Activated T-cell treated with anti-CD3 and anti-CD28 coated beads, Interleukin-2, amount 50 U/mL, for 72 hours (primary cell): ENCODE measurements at places on chromosomes 6 and 20. TPM values are rescaled to one million over a fixed set of nuclear protein-coding genes. Genes with fewer than 3 reads are reported as not detected.

GRCh38 chr20:41170386-41171105, 33.2 kb downstream of the PLCG1 start:
- no peak for DNase-seq

- no peak for DNase-seq
Observed at GRCh38 chr6:20180935-20181334, 31.3 kb downstream of the MBOAT1 start.

DNA sequence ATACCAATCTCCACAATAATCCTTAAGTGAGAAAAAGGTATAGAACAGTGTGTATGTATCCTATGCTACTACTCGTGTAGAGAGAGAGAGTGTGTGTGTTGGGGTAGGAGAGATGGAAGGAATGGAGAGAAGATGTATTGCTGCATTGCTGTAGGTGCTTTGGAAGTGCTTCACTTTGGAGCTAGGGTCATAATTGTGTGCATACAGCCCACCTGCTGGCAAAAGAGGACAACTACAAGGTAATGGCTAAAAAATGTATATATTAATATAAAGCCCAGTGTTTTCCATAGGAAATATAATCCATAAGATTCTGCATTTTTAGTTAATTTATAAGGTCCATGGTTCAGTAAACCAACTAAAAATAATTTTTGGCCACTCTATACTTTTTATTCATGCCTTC, 36.1 kb downstream of the SERAC1 start:
- peak; percentile 4 for DNase-seq

- DNase-seq = no peak
Observed at GRCh38 chr20:63917811-63918210, 22.9 kb downstream of the DNAJC5 start.

- DNase-seq = no peak
Observed at GRCh38 chr20:9503526-9504245, 10.7 kb upstream of the LAMP5 start.

DNA sequence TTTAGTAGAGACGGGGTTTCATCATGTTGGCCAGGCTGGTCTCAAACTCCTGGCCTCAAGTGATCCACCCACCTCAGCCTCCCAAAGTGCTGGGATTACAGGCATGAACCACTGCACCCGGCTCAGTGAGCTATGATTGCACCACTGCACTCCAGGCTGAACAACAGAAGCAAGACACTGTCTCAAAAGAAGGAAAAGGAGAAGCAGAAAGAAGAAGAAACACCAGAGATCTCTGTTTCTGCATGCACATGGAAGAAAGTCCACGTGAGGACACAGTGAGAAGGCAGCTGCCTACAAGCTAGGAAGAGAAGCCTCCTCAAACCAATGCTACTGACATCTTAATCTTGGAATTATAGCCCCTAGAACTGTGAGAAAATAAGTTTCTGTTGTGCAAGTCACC, 16.0 kb downstream of the ECT2L start:
- DNase-seq = no peak

GRCh38 chr6:17908831-17909230, 78.6 kb downstream of the KIF13A start:
- no peak for DNase-seq

- DNase-seq = no peak
Observed at GRCh38 chr6:10626154-10626741, 68.2 kb downstream of the C6orf52 start.

- no peak for DNase-seq
Observed at GRCh38 chr6:106730718-106731117, 101.3 kb downstream of the QRSL1 start.

GRCh38 chr20:63128367-63128766, 87.6 kb downstream of the YTHDF1 start:
- no peak for DNase-seq

- no peak for DNase-seq
Observed at GRCh38 chr6:166025149-166025898, 142.3 kb downstream of the TBXT start.

- no peak for DNase-seq
Observed at GRCh38 chr6:138869398-138869797, 73.5 kb downstream of the ECT2L start.

- no peak for DNase-seq
Observed at GRCh38 chr6:30787954-30788353, 43.6 kb upstream of the IER3 start.

- DNase-seq = no peak
Observed at GRCh38 chr6:96089173-96089572, 73.4 kb downstream of the FUT9 start.

GRCh38 chr6:139909992-139910391, 535.5 kb upstream of the CITED2 start:
- no peak for DNase-seq

GRCh38 chr20:1299522-1299921, 29.4 kb downstream of the SDCBP2 start:
- peak; percentile 35 for DNase-seq

DNA sequence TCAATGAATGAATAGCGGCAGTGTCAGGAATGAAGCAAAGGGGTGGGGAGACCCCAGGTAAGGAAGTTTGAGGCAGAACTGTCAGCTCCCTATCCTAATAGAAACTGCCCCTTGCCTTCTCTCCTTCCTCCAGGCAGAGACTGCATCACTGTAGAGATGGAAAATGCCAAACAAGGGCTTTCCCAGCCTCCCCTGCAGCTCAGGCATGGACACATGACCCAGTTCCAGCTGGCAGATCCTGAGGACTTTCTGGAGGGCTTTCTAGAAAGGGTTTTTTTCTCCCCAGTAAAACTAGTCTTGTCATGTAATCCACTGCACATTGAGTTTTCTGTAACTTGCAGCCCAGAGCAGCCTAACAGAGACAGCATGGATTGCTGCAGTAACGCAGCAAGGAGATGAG, 17.9 kb upstream of the PNPLA1 start:
- no peak for DNase-seq

DNA sequence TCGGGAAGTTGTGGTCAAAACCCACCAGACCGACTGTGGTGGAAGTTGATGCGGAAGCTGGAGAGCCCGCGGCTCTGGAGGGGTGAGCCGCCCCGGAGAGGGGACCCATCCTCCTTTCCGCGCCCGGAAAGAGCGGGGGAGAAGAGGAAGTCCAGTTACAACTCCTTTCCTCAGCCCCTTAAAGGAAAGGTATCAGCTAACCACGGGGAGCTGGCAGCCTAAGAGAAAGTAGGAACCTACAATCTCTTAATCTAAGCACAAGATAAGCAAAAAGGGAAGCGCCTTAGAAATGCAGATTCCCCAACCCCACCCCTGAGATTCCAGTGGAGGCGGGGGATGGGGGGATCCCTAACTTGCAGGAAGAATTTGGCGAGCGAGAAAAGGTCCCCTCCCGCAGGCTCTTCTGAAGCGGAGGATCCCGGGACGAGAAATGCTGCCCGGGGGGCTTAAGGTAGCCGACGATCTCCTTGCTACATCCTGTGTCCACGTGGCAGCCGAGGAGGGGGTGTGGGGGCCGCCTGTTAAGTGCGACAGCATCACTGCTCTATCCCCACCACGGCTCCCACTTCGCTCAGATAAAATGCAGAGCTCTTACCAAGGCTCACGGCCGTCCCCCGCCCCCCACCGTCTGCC, 87.5 kb downstream of the ZFP64 start:
- DNase-seq = peak; percentile 8

DNA sequence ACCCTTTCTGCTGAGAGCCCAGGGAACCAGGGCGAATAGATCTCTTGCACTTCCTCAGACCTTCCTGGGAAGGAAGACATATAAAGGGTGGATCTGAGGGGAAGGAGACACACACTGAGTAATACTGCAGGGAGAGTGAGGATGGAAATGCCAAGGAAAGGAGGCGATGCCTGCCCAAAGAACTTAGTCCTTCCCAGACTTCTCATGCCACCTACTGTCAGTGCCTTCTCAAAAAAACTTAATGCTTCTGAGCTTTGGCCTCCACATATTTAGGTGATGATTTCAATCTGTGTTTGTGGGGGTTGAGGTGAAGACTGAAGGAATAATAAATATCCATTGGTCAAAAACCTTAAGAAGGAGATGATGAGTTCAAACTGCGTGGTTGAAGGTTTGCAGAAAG, 9.7 kb downstream of the BTN3A1 start:
- no peak for DNase-seq

DNA sequence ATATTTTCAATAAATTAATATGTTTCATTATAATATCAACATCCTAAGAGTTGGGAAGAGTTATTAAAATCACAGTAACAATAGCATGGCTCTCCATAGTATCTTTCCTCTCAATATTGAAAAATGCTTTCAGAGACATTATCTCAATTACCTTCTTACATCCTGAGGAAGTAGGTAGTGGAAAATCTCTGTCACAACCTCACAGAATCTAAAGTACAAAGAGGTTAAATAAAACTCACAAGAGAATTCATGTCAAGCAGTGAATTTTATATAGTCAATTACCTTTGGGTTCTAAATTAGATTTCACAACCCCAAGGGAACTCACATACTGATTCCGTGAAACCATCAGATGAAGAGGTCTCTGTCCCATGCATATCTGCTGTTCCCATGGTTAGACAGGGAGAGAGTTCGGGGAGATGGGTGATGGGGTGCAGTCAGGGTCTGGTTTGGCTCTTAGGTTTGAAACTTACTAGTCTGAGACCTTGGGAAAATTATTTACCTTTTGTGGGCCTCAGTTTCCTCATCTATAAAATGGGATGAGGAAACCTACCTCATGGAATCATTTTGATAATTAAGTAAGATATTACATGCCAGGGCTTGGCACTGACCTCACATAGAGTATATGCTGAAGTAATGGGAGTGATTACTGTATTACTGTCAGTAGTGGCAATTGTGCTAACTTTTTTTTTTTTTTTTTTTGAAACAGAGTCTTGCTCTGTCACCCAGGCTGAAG, 74.0 kb upstream of the SNX9 start:
- DNase-seq = no peak

- peak; percentile 22 for DNase-seq
Observed at GRCh38 chr6:119856136-119856535, 506.6 kb upstream of the MAN1A1 start.

GRCh38 chr6:135692426-135692825, 159.1 kb upstream of the PDE7B start:
- DNase-seq = no peak

DNA sequence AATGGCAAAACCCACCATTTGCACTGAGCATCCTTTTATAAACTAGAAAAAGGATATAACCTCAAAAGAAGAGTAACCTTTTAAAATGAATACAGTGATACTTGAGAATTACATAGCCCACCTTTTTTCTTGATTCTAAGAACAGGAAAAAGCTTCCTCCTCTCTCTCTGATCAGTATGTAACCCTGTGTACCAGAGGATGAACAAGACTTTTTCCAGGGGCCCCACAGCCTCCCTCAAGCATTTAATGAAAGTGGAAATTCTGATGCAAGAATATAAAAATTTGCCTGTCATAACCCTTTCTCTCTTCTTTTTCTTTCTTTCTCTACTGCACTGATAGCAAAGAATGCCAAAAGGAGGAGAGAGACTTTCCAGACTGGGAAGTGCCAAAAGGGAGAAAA, 64.2 kb upstream of the BTN3A2 start:
- DNase-seq = no peak

- no peak for DNase-seq
Observed at GRCh38 chr20:42740226-42740870, 449.4 kb downstream of the PTPRT start.

GRCh38 chr20:7217606-7218005, 450.1 kb downstream of the BMP2 start:
- DNase-seq = no peak

DNA sequence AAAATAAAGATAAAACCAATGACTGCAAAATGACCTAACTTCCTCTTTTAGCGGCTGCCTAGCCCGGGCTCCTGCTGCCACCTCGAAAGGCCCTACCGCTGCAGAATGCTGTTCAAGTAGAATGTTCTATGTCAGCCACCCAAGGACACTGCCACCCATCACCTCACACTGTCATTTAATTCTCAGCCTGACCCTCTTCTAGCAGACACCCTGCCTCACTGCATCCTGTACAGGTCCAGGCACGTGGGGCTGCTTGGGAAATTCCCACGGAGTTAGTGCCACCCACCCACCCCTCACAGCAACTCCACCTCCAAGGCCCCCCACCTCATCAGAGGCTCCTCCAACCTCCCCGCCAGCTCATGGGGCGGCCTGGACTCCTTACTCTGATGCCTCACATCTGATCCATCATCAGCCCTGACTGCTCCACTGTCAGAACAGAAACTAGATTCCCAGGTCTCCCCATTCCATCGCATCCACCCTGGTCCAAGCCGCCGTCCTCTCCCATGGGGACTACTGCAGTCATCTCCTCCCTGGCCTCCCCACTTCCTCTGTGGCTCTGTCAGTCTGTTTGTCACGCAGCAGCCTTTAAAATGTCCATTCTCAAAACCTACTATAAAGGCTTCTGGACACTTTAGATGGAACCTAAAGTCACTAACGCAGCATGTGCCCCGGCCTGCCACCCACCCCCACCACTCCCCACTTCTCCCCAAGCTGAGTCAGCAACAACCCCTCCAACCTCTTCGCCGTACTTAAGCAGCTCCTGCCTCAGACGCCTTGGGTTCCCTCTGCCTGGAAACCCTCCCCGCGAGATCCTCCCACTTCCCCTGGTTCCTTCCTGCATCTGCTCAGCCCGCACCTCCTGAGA, 17.0 kb downstream of the NFATC2 start:
- peak; percentile 49 for DNase-seq

- no peak for DNase-seq
Observed at GRCh38 chr6:142906945-142907470, 38.0 kb downstream of the HIVEP2 start.

DNA sequence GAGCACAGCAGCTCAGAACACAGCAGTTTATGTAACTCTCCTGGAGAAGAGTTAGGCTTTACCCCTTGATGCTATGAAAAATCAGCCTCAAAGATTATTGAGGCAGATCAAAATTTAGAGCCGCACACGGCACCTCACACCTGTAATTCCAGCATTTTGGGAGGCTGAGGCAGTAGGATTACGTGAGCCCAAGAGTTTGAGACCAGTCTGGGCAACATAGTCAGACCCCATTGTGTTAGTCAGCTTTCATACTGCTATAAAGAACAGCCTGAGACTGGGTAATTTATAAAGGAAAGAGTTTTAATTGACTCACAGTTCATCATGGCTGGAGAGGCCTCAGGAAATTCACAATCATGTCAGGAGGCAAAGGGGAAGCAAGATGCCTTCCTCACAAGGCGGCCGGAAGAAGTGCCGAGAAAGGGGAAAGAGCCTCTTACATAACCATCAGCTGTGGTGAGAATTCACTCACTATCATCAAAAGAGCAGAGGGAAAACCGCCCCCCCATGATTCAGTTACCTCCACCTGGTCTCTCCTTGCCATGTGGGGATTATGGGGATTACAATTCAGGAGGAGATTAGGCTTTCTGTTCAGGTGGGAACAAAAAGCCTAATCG, 87.7 kb downstream of the SGK1 start:
- no peak for DNase-seq

The CPNE1 gene
- 512 TPM for total RNA-seq

The KIFC1 gene
- 91.7 TPM for total RNA-seq

The TMEM14A gene
- 9.8 TPM for total RNA-seq

The TNFAIP3 gene
- total RNA-seq = 350 TPM

The CAGE1 gene
- 0.31 TPM for total RNA-seq

The OPN5 gene
- total RNA-seq = not detected

The BMP2 gene
- not detected for total RNA-seq

The LY6G6D gene
- not detected for total RNA-seq

The ZBTB22 gene
- total RNA-seq = 14.9 TPM

The TRIM31 gene
- total RNA-seq = not detected

The AURKA gene
- 110 TPM for total RNA-seq

The PDYN gene
- not detected for total RNA-seq

The MYCT1 gene
- not detected for total RNA-seq

The ARFGEF2 gene
- 23.3 TPM for total RNA-seq

The TAGAP gene
- total RNA-seq = 34.6 TPM

The ROMO1 gene
- 53.8 TPM for total RNA-seq

The SLA2 gene
- 44.9 TPM for total RNA-seq

The ANGPT4 gene
- not detected for total RNA-seq

The TPMT gene
- 6.7 TPM for total RNA-seq

The KAT14 gene
- 12.4 TPM for total RNA-seq

The PPIL1 gene
- 43.0 TPM for total RNA-seq

The SYNGAP1 gene
- 86.9 TPM for total RNA-seq

The PTCHD4 gene
- total RNA-seq = not detected
